Thoracic aorta (tissue), 2 donors: ENCODE measurements at places on chromosomes 3 and 15.

DNA sequence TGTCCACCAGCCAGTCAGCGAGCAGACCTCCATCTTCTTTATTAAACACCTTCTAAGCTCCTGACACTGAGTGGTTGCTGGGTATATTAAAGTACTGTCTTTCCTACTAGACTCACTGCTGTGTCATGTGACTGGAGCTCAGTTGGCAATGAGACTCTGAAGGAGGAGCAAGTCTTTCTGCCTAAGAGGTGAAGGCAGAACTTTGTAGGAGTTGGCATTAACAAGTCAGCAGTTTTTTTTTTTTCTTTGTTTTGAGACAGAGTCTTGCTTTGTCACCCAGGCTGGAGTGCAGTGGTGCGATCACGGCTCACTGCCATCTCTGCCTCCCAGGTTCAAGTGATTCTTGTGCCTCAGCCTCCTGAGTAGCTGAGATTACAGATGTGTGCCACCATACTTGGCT lies 62.2 kb downstream of the ABHD5 start:
- DNase-seq: no peak

- DNase-seq: no peak
Measured at GRCh38 chr3:144127014-144127413, 155.4 kb downstream of the DIPK2A start.

GRCh38 chr15:47129033-47129432 lies 588.3 kb upstream of the SEMA6D start:
- no peak for DNase-seq

DNA sequence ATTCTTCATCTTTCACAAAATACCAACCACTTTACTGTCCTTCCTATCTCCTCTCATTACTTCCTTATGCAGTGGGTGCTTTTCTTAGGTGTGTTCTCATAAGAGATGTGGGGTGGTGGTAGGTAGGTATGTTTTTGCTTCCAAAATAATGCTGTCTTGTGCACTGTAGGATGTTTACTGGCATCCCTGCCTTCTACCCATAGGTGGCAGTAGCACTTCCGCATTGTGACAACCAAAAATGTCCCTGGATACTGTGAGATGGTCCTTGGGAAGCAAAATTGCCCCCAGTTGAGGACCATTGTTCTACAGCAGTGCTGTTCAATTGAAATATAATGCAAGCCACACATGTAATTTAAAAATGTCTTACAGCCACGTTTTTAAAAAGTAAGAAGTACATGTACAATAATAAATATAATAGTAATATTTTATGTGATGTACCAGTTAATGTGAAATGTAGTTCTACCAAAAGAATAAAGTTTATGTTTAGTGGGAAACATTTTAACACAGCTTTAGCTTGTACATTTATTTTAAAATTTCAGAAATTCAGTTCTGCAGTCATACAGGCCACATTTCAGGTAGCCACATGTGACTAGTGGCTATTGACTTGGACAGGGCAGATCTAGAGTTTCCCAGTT lies 75.2 kb downstream of the NEO1 start:
- DNase-seq: no peak

GRCh38 chr15:40633178-40633577 lies 39.1 kb downstream of the KNL1 start:
- no peak for DNase-seq
